ENCODE measurements at places on chromosomes 6 and 20.

- no peak for DNase-seq
Observed at GRCh38 chr6:45350186-45350710, 22.1 kb downstream of the RUNX2 start.

- no peak for DNase-seq
Observed at GRCh38 chr20:57000441-57000968, 265.9 kb downstream of the BMP7 start.

DNA sequence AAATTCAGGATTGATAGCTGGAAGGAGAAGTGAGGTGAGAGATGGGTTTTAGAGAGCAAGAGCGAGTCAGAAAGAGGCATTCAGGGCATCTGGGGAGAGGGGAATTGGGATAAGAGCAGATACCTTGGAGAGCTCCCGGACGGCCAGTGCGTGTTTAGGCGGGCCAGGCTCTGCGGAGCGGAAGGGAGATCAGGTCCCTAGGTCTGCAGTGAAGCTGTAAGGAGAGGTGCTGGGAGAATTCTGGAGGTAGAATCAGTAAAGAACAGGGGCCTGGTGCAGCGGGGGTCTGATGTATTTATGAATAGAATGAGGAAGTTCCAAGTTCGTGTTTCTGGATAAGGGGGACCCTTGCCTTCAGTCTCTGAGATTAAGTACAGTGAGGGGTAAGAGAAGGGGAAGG is 47.4 kb upstream of the FAM83D start:
- DNase-seq, result no peak

DNA sequence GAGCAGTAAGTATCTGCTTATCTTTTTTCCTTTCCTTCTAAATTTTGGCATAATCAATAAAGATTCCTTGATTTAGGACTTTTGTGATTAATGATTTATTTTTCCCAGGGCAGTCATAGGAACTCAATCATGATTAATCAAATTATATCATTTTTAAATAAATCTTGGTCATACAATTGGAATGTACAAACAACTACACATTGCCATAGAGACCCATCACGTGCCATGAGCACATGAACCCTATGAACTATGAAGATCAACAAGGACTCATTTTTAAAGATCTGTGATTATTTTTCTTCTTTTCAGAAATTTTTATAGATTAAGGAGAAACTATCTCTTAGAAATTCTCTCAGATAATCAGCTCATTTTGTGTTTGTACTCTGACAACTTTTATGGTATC is 622.4 kb downstream of the BCKDHB start:
- DNase-seq, result no peak

DNA sequence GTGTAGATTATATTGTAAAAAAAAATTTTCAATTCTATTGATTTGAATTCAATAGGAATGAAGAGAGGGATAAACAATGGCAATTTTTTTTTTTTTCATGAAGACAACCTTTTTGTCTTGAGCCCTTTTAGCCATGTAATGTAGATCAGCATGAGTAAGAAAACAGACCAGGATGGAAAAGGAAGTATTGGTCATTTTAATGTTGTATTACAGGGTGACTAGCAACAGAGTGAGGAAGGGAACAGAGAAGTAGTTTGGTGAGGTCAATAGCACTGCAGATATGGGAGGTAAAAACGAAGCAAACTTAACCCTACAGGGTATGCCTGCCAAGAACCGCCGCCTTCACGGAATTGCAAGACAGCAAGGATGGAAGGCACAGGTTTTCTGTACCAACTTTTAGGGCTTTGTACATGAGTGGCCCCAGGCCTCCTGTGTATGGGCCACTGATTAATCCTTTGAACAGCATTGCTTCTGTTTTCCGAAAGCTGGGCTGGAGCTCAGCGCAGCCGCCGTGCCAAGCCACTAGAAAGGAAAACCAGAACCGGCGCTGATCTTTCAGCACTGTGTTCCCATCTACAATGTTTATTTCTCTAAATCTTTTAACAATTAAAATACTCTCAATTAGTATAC is 383.7 kb downstream of the CENPW start:
- DNase-seq, result no peak

- no peak for DNase-seq
Observed at GRCh38 chr20:2387580-2387979, 6.9 kb downstream of the TGM6 start.

- no peak for DNase-seq
Observed at GRCh38 chr20:57287007-57287880, 20.8 kb upstream of the BMP7 start.
